HT1080 (cell line): ENCODE measurements at places on chromosomes 4 and X.

- peak; percentile 15 for DNase-seq
Observed at GRCh38 chrX:48497871-48498270, 10.9 kb upstream of the PORCN start.

DNA sequence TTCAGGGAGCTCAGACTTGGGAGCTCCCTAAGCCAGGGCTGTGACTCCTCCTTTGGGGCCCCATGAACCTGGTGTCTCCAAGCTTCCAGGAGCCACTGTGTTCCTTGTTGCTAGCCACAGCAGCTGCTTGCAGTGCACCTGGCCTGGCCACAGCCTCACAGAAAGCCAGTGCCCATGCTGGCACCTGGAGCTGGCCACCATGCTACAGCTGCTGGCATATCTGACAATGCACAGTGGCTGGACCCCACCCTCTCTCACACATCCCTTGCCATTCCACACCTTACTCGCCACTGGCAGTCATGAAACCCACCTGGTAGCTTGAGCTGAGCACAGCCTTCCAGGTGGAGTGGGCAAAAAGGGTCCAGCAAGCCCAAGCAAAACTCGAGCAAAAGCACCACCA lies 441.7 kb downstream of the ARAP2 start:
- DNase-seq: no peak

- no peak for DNase-seq
Observed at GRCh38 chr4:4603067-4603466, 61.2 kb upstream of the STX18 start.

- DNase-seq: no peak
Observed at GRCh38 chrX:126165721-126166461, at the start of gene DCAF12L2. TSS of gene DCAF12L2 (minus strand) at chrX:126166289. CDS start at chrX:126165924, 365 bp downstream.

DNA sequence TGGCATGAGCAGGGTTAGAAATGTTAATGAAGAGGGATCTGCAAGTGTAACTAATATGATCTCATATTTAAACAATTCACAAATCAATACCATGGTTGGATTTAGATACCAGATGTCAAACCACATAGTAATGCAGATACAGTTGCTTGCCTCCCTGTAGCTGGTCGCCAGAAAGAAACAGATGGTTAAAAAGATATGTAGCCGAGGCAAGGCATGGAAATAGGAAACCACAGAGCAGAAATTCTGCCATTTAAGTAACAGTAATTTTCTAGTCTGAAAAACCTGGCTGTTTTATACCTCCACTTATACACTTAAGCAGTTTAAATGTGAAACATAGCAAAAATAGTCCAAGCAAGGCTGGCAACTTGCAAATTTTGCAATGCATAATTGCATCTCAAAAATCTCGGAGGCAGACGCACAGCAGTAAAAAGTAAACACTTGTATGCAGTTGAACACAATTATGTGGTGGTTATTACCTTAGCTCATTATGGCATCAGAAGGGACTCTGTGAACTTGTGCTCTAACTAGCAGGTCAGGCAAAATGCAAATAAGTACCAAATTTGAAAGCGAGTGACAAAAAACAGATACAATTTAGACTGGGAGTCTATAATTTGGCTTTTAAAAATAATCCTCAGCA lies 126.8 kb downstream of the NAA11 start:
- DNase-seq: no peak

- DNase-seq: peak; percentile 44
Observed at GRCh38 chr4:142614621-142615323, 231.3 kb downstream of the INPP4B start.

GRCh38 chr4:174553031-174553430 lies 30.7 kb upstream of the HPGD start:
- no peak for DNase-seq

GRCh38 chr4:25437926-25438325 lies 60.9 kb downstream of the ANAPC4 start:
- no peak for DNase-seq

GRCh38 chrX:70260104-70260503 lies at the start of gene P2RY4:
TSS of gene P2RY4 (minus strand) at chrX:70260204. CDS start at chrX:70259624, 580 bp downstream.
- no peak for DNase-seq

- DNase-seq: no peak
Observed at GRCh38 chr4:8351931-8352367, 82.4 kb downstream of the HTRA3 start.

DNA sequence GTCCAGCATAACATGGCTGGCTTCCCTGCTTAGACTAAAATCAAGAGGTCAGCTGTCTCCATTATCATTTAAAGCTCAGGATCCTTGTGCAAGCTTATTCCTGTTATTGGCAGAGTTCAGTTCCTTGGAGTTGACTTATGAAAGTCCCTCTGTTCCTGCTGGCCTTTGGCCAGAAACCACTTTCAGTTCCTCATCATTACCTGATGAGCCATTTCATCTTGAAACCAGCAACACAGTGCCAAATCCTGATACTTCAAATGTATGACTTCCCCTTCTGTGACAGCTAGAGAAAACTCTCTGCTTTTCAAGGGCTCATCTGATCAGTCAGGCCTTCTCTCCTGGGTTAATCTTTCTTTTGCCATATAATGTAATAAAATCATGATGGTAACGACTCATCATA lies 110.6 kb upstream of the FSTL5 start:
- peak; percentile 42 for DNase-seq

DNA sequence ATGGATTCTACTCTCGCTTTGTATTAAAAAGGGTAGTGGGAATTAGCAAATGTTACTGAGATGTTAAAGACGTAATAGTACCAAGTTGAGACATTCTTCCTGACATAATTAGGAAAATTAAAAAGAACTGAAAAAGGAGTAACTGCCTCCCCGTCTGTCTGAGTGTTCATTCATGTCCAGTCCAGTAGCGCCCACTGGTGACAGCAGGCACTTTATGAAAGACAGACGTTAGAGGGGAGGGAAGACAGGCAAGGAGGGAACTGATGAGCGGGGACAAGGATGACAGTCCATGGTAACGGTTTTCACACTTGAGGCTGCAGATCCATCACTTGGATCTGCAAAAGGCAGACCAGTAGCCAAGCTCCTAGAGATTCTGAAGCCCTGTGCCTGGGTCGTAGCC lies 326.7 kb downstream of the STK32B start:
- DNase-seq: no peak

- DNase-seq: no peak
Observed at GRCh38 chrX:146887020-146887419, 72.5 kb upstream of the CXorf51A start.

DNA sequence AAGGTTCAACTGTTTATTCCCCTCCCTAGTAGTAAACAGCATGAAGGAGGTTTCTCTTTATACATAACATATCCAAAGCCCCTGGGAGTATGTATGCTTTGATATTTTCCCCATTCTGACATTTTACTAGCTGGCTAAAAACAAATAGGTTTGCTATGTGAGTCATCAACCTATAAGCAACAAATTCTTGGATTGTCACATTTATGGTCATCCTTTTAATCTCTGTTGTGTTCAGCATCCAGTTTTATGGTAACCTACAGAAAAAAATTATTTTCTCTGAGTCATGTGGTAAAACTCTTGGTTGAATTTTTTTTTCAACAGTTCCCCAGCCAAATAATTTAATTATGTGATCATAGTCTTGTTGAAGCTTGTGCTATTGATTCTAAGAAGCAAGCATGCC lies 734.1 kb downstream of the ADGRL3 start:
- DNase-seq: no peak

DNA sequence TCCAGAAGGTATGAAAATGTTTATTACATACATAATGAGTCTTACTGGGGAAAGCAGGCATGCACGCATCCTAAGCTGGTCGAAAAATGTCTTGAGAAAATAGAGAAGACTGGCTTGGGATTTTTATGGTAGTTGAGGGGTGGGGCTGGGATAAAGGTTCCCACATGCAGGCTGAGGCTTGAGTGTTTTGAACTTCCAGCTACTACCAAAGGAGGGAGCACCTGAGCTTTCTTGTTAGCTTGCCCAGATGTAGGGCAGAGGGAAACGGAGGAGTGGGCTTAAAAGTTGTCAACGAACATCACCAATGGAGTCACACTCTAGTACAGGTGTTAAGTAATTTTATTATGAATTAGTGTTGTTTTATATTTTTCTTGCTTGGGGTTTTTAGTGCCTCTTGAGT lies 39.6 kb upstream of the SRPX start:
- DNase-seq: peak; percentile 23

- DNase-seq: no peak
Observed at GRCh38 chrX:46258356-46258755, 286.9 kb downstream of the ZNF674 start.

DNA sequence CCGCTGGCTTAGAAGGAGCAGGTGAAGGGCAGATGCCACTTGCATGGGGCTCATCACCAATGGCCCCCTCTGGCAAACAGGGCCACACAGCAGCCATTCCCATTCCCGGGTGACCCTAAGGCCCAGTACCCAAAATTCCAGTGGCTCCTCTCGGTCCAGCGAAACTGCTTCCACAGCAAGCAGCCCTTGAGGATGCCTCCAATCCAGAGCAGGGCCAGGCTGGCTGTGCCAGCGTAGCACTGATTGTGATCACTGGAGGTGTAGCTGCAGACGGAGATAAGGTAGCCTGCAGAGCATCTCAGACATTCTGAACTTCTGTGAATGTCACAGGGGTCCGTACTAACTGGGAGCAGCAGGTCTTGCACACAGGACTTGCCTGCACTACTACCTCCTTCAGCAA lies 27.3 kb downstream of the ACSL1 start:
- no peak for DNase-seq

GRCh38 chr4:40306976-40307375 lies 28.2 kb upstream of the CHRNA9 start:
- DNase-seq: no peak

DNA sequence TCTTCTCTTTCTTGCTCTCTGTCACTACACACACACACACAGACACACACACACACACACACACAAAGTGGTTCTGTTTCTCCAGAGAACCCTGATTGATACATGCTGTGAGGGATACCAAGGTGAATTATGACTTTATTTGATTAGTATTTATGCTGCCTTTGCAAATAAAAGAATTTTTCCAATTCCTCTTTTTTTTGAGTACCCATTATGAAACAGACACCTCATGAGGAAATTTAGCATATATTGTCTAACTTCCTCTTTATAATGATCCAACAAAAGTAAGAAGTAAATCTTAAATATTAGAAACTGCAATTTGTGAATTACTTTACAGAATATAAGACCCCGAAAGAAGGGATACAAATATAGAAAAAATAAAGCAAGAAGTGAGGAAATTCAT lies 14.3 kb upstream of the RAB28 start:
- DNase-seq: no peak

DNA sequence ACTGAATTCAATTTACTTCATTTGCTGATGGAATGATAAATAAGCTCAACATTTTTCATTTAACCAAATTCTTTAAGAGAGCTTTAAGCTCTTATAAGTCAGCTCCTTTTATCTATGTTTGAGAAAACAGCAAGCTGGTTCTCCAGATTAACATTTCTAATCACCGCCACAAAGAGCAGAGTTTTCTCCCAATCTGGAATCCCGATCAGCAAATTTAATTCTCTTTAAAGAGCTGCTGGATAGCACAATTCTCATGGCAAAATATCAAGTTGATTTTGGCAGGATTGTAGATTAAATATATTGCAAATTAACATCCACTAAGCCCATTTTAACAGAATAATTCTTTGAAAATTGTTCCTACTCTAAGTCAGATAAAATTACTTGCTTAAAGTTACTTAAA lies 48.8 kb downstream of the RPS6KA3 start:
- no peak for DNase-seq

DNA sequence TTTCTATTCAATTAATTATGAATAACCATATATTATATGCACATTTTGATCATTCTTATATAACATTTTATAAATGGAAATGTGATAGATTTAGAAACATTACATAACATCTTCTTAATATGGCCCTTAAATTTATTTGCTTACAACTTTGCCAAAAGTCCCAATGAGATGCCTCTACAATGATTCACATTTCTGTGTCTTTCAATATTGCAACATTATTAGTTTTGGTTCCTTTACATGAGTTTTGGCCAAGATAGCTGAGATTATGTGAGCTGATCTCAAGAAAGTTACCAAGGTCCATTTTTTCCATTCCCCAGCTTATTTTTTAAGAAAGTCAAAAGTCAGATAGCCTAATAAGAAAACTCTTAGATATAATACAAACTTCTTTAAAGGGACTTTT lies 361.2 kb downstream of the PCDH7 start:
- no peak for DNase-seq

DNA sequence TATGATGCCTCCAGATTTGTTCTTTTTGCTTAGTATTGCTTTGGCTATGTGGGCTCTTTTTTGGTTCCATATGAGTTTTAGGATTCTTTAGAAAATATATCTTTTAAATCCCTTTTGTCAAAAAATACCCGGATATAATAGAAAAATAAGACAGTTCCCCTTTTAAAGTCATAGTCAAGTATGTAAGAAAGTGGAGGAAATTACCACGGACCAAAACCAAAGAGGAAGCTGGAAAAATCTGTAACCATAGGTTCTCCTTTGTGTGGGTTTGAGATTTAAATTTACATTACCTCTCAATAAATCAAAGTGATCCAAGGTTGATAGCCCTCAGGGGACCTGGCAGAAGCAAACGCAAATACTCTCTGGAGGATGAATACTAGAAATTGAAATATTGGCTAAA lies 58.3 kb upstream of the PACRGL start:
- no peak for DNase-seq

- DNase-seq: no peak
Observed at GRCh38 chr4:112855058-112855457, 194.4 kb upstream of the ANK2 start.

- DNase-seq: no peak
Observed at GRCh38 chr4:80268936-80269335, 2.5 kb downstream of the FGF5 start.

GRCh38 chr4:16642897-16643296 lies 255.5 kb downstream of the LDB2 start:
- DNase-seq: no peak

DNA sequence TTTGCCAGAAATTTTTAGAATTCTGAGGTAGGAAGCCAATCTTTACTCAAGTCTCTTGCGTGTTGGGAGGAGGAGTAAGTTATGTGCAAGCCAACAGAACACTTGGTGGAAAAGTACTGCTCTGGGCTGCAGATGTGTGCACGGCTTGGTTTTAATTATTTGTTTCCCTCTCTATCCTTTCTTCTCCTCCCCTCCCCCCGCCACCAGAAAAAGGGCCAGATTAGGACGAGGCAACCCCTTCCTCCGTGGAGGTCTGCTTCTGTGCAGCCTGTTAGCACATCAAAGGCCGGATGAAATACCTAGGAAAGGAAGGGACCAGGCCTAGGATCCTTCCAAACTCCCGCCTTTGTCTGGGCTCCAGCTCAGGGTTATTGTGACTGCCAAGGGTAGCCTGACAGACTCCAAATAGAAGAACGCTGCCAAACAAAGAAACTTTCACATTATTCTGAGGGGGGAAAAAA lies 1.0 kb upstream of the PGRMC1 start:
- no peak for DNase-seq
